ENCODE measurements at places on chromosomes 5 and 9. TPM values are rescaled to one million over a fixed set of nuclear protein-coding genes. Genes with fewer than 3 reads are reported as not detected.

DNA sequence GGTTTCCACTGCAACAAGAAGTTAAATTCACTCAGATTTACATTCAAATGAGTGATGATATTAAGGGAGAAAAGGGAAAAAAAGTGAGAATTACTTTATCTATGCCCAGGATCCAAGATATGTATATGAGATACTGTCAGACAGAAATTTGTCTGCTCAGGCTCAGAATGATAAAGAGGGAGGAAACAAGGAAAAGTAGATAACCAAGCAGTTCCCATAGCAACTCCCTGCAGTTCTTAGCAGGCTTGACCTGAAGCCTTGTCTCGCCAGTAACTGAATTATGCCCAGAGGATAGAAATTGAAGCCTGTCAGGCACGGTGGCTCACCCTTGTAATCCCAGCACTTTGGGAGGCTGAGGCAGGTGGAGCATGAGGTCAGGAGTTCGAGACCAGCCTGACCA lies 304.4 kb downstream of the TLE1 start:
- no peaks in the 10 kb centered on the region for H3K4me1 ChIP-seq
- no peak overlapping the region for H3K4me3 ChIP-seq
- DNase-seq = no peak
- H3K36me3 ChIP-seq = no peaks in the 10 kb centered on the region
- no peak overlapping the region for H3K27ac ChIP-seq
- H3K27me3 ChIP-seq = no peaks in the 10 kb centered on the region

DNA sequence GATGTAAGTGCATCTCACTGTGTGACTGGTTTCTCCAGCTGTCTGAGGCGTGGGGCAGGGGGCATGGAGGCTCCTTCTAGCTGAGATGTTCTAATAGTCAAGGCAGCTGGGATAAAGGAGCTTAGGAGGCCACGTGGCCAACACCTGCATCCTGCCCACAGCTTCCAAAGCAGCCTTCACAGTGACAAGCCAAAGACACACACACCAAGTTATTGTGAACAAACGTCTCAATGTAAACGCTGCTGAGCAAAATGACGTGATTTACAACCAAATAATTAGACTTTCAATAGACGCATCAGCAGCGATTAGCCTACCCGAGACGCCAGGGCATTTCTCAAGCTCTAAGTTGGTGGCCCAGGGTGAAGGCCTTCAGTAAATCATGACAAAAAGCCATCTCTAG lies 23.2 kb upstream of the SLC25A51 start:
- no peaks in the 10 kb centered on the region for H3K27me3 ChIP-seq
- no peak overlapping the region for H3K27ac ChIP-seq
- H3K4me3 ChIP-seq = no peak overlapping the region
- no peak for DNase-seq
- H3K36me3 ChIP-seq = no peaks in the 10 kb centered on the region

DNA sequence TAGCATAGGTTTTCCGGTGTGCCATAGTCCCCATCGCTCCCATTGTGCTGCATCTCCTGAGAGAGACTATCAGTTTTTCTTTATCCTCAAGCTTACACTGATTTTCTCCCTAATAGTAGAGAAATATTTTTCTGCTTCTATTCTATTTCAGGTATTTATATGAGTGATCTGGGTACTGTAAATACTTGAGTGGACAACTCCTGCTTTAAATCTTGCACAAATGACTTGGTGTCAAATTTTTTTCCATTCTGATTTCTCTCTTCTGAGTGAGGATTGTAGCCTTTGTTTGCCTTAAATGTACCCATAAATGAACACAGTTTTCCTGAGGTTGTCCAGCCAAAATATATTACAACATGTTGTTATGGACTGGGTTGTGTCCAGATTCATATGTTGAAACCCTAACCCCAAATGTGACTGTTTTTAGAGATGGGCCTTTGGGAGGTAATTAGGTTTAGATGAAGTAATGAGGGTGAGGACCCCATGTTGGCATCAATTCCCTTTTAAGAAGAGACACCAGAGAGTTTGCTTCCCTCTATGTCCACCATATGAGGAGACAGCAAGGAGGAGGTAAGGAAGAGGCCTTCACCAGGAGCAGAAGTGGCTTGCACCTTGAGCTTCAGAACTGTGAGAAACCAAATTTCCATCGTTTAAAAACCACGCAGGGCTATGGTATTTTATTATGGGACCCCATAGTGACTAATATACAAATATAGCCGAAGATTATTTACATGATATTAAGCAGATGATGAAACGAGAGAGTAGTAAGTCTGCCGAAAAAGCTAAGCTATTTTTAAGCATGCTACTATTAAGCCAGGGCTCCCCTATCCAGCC lies 336.4 kb upstream of the MPDZ start:
- H3K27ac ChIP-seq = no peak overlapping the region
- H3K4me1 ChIP-seq = no peaks in the 10 kb centered on the region
- no peaks in the 10 kb centered on the region for H3K36me3 ChIP-seq
- H3K4me3 ChIP-seq = no peak overlapping the region
- DNase-seq = no peak
- no peaks in the 10 kb centered on the region for H3K27me3 ChIP-seq

GRCh38 chr9:116632990-116633838 lies 53.9 kb upstream of the TRIM32 start:
- no peak overlapping the region for H3K4me3 ChIP-seq
- H3K4me1 ChIP-seq = no peaks in the 10 kb centered on the region
- no peak for DNase-seq

Gene ELP1
- polyA plus RNA-seq = 34.3 TPM

DNA sequence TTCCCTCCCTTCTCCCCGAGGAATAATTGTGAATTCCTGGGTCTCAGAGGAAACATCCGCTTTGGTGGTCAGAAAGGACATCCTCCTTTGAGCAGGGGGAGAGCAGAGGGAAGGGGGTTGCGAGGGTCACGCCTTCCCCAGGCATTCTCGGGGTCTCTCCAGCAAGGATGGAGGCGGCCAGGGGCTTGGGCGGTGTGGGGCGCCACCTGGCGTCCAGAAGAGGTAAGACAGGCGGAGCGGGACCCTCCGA lies 129.1 kb downstream of the KCNIP1 start:
- no peaks in the 10 kb centered on the region for H3K27me3 ChIP-seq
- peaks cover 10% of the 10 kb centered on the region for H3K4me1 ChIP-seq
- DNase-seq = peak; percentile 82

DNA sequence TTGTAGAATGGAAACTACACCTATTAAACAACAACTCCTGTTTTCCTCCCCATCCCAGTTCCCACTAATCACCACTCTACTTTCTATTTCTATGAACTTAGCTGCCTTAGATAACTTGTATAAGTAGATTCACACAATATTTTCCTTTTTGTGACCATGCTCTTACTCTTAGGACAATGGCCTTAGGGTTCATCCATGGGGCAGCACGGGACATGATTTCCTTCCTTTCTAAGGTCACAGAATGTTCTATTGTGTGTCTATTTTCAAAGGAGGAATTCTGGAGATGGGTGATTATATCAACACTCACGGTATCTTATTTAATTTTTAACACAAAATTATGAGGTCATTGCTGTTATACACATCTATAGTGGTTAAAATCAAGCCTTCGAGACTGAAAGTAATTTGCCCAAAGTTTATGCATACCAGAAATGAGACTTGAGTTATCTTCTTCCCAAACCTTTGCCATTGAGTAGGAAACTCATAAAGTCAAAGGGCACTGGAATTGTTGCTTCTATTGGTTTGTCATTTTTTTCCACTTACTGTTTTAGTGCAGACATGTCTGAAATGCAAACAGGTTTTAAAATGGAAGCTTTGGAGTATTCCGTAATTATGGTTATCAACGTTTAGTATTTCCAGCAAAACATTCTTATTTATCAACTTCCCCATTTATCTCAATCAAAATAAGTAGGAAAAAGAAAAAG lies 23.6 kb downstream of the CTSL start:
- H3K4me3 ChIP-seq = no peak overlapping the region
- H3K36me3 ChIP-seq = no peaks in the 10 kb centered on the region
- DNase-seq = no peak

DNA sequence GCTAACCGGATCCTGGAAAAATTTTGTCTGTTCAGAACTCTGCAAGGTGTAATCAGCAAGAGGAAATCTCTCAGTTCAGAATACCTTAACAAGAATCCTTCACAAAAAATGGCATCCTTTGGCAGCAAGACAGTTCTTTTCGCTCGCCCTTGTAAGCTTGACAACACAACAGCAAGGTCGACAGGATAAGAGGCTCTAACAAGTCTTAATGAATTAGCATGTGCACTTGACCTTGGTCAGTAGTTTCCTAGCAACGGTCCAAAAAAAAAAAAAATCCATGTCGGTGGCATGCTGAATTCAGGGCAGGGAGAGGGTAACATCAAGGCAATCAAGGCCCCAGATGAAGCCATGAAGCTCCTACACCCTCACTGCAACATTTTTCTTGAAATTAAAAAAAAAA lies 172.8 kb downstream of the APBA1 start:
- no peak overlapping the region for H3K27ac ChIP-seq
- DNase-seq = no peak
- no peak overlapping the region for H3K4me3 ChIP-seq
- H3K27me3 ChIP-seq = no peaks in the 10 kb centered on the region
- H3K36me3 ChIP-seq = no peaks in the 10 kb centered on the region
